Esophagus squamous epithelium (tissue), 5 donors: ENCODE measurements at places on chromosomes 4 and X.

DNA sequence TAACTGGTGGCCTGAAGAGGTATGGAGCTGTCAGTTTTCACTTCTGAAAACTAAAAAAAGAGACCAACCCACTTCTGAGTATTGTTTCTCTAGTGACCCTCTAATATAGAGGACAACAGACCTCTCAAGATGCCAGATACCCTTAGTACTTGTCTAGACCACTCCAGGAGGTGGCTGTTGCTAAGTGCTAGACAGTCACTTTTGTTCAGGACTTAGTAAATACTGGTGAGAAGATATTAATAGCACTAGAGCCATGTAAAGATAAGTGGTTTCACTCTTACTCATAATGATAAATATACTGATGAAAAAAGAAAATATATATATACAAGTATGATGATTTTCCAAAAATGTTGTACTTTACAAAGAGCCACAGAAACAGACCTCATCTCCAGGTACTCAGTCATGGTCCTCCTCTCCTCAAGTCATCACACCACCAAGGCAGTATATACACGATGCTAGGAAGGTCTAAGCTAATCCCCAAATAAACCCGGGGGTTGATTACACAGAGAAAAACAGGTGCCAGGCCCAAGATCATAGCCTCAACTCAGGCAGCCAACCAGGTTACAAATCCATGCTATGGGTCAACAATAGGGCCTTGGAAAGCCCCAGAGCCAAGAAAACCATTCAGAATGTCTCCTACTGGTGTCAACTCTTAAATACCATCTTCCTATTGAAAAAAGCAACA lies 66.9 kb downstream of the ARHGEF9 start:
- DNase-seq = no peak

DNA sequence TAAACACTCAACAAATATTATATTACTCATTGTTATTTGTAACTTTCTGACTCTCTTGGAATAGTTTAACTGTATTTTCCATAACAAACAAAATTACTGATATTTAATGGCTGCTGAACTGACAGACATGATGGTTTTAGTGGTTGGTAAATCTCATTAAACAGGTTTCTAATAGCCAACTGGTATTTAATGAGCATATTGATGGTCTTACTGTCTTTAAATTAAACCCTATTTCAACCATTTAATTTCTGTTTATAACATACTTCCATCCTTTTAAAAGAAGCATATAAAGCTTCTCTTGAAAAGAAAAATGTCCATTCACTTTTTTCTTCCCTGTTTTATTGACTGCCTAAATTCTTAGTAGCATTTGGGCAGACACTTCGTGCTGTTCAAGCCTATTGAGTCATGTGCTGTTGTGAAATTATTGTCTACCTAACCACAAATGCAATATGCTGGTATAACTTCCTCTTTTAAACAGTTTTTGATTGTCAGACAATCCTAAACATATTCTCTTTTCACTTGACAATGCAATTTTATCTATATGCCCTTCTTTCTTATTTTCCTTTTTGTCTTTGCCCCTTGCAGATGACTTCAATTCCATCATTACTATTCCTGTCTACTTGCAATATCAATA lies 163.9 kb upstream of the SLC7A11 start:
- DNase-seq = no peak

DNA sequence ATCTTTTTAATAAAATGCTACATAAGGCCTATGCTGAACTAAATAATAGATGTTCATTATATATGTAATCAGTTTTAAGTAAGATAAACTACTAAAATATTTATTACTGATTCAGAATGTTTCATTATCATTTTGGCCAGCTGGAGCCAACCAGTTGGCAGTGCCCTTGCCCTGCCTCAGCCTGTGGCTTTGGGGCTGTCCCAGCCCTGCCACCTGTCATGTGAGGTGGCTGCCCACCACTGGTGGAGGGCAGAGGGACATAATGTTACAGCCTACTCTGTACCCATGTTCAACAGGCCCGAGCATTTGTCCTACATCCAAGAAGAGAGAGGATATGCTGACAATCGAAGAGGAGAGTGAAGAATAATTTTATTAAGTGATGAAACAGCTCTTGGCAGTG lies 422.2 kb downstream of the SPIN4 start:
- DNase-seq = no peak

DNA sequence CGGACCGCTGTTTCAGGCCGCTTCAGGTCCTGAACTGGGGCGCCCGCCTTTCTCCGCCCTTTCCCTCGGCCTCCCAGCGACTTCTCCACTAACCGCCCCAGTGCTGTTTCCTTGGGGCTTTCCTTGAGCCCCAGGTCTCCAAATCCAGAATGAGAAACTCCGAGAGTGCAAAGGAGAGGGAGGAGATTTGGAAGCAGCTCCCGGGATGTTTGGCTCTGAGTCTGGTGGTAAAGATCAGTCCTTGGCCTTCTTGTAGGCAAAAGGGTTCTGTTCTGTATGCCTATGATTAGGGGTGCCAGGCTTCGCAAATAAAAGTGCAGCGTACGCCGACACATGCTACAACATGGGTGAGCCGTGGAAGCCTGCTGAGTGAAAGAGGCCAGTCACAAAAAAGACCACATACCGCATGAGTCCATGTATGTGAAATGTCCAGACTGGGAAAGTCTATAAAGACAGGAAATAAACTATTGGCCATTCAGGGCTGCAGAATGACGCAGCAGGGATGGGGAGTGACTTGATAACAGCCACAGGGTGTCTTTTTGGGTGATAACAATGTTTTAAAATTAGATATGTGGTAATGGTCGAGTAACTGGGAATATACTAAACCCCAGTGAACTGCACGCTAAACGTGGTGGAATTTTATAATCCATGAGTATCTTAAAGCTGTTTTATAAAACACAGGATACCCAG lies 99.8 kb downstream of the TRAPPC11 start:
- no peak for DNase-seq

GRCh38 chr4:77903186-77903585 lies 40.6 kb downstream of the MRPL1 start:
- no peak for DNase-seq

DNA sequence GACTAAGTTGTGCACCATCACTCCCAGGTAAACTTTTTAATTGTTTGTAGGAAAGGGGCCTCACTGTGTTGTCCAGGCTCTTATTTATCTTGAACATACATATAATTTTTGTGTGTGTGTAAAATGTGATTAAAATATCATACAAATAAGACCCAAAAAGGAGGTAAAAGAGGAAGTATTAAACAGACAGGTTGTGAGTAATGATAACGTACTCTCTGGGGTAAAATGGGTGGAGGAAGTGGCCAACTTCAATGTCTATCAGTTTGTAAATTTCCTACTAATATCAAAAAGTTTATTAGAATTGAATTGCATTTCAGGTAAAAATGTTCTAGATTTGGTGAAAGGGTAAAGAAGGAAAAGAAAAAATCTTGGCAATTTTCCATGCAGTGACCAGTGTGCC lies 48.8 kb downstream of the SULT1E1 start:
- DNase-seq = no peak

DNA sequence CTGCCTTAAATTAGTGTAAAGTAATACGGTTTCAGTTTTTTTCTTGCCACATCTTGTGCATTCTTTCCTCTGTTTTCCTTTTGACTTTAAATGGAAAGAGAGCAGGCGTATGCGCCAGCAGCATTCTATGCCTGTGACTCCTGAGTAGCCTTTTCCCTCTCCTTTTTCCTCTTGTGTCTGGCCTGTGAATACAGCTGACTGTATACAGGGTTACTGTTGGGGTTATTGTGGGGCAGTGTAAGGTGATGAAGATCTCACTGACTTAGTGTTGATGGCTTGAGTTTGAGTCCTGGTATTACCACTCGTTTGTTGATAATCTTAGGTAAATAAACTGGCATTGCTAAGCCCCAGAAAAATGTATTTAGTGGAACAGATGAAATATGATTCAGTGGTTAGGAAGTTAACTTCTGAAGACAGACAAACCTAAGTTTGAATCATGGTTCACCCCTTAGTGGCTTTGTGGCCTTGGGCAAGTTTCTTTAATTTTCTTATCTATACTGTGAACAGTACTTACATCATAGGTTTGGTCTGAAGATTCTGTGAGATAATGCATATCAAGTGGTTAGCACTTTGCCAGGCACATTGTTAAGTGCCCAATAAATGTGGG lies 105.1 kb downstream of the FNIP2 start:
- no peak for DNase-seq

- no peak for DNase-seq
These were observed 93.7 kb upstream of the DHRSX start for GRCh38 chrX:2594491-2594890.

DNA sequence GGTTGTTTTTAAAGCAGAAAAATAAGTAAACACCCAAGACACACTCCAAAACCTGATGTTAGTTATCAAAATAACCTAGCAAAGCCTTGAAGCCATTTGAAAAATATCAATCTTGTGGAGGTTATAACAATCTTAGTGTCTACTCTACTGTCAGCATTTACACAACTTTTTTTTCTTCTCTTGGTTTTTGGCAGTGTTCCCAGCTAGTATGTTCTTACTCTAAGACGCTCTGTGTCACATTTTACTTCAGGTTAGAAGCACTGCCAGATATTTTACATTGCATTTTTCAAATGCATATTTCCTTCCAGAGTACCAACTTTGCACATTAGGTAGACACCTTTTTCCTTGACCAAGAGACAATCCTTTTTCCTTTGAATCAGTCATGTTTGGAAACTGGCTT lies 114.0 kb upstream of the INPP4B start:
- DNase-seq = no peak

GRCh38 chrX:133590703-133591505 lies 175.6 kb upstream of the GPC4 start:
- DNase-seq = no peak

GRCh38 chr4:663438-664428 lies 10.3 kb downstream of the ATP5ME start:
- no peak for DNase-seq

DNA sequence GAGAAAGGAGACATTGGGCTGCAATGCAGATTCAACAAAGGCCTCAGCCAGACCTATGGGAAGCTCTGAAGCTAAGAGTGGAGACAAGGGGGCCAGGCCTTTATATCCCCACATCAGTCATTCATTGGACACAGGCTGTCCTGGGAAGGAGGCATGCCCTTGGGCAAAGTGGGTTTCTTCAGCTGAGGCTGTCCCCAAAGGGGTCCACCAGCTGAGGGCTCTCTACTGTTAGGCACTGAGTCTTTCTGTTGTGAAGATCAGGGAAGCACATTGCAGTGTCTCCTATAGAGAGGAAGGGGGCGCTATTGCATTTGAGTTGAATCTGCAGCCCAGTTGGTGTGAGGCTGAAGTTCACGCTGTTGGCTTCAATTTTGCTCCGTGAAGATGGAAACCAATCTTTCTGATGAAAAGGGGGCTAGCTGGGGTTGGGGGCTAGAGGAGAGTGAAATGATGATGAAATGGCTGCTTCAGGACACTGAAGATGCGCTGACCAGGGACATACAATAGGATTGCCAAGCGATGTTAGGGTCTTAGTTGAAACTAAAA lies 48.0 kb downstream of the SLC25A5 start:
- DNase-seq = no peak

DNA sequence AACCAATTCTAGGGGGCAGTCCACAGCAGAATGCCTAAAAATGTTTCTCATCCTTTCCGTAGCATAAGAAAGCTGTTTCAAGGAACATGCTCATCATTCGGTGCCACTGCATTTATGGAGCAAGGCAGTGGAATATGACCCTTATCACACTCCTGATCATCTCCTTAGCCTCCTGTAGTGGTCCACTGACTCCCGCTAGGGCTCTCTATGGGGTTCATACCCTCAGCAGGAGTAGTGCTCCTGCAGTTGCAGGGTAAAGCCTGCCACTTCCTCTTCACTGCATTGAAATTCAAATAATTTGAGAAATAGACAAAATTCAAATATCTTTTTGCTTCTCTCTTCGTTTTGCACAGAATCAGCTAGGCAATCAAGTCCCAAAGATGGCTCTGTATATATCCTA lies 107.0 kb downstream of the NDST3 start:
- DNase-seq = no peak

- DNase-seq = no peak
These were observed 82.0 kb downstream of the USP46 start for GRCh38 chr4:52576961-52577623.

DNA sequence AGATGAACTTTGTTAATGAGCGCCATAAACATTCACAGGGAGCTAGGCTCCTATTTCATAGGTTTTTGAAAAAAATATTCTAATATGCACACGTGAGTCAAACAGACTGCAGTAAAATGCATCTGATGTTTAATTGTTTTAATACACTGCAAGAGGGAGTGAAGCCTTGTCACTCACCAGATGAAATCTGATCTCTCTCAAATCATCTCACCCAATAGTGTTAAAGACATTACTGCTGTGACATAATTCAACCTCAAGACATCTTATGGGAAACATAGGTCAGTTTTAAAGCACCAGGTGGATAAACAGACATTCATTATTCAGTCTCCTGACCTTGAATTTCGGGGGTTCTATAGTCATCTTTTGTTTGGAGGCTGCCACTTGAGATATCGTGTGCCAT lies 148.3 kb downstream of the MAML3 start:
- DNase-seq = no peak

DNA sequence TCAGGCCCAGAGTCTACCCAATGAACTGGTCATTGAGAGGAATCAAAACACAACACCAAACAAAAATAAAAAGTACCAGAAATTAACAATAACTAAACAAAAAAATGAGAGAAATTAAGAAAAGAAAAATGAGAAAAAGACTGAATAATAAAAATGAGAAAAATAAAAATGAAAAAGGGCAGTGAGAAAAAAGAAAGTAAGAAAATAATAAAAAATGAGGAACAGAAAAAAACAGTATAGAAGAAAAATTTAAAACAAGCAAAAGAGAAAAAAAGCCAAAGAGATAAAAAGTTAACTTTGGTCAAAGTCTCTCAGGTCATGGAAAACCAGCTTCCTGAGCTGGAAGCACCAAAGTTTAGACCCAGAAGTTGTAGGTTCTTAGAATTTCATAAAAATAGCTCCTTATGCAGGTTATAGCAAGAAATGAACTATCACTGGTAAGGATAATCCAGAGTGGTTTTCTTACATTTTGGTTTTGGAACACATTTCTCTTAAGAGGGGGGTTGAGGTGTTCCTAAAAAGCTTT lies 51.0 kb upstream of the WDR17 start:
- DNase-seq = no peak

GRCh38 chr4:41324861-41325260 lies 68.1 kb downstream of the UCHL1 start:
- DNase-seq = no peak

DNA sequence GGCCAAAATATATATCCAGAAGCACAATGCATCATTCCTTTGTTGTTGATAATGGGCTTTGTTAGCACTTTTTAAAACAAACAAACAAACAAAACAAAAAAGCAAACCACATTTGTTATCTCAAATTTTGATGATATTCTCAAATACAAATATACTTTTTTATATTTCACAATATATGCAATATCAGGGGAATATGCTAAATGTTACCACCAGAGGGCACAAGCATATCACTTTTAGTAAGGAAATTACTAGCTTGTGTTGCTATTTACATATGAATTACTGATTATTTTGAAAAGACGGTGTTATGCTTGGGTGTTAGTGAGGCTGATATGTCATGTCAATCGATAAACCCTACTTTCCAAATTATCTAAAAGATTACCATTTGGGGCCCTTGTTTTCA lies 29.1 kb downstream of the RIPPLY1 start:
- DNase-seq = no peak

GRCh38 chr4:108681321-108681809 lies 31.0 kb downstream of the OSTC start:
- DNase-seq = no peak

- no peak for DNase-seq
These were observed 192.7 kb upstream of the NUDT6 start for GRCh38 chr4:123114915-123115756.

GRCh38 chrX:17007134-17007768 lies 60.8 kb downstream of the REPS2 start:
- no peak for DNase-seq

GRCh38 chr4:27514711-27515110 lies 654.1 kb downstream of the STIM2 start:
- no peak for DNase-seq

- no peak for DNase-seq
These were observed 67.7 kb upstream of the FAM9A start for GRCh38 chrX:8868906-8869305.
